ENCODE measurements at places on chromosomes 4 and X.
A peak's percentile ranks its signal among the peaks of the same experiment; 100 is the strongest.

DNA sequence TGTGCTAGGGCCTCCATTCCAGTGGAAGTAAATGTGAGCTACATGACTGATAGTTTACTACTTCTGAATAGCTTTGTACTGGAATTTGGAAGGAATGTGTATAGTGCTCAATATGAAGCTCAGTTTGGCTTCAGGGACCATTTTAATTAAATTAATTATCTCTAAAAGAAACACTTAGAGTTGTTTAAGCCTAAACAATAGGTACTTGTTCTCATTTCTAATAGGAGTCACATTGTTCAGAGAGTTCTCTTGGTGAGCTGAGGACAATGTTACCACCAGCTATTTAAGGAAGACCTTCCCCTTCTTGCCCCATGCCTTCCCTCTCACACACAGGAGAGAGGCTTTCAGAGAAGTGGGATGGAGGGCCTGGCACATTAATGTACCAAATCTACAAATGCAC is 78.3 kb downstream of the CHIC2 start:
- no peak for DNase-seq

DNA sequence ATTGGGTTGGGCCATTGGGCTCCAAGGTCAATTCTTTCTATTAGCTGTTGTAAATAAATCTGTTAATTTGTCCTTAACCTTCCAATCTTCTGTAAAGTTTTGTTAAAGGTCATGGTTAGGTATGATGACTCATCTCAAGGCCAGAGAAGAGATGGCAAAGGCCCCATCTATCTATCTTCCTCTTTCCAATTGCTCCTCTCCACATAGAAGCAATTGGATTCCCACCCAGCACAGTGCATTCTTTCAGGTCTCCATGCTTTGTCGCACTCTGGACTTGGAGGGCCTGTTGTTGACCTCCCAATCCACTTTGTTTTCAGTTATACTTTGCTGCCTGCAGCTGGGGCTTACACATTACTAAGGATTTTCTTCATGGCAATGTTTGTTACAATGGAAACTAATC is 118.5 kb downstream of the MFAP3L start:
- peak; percentile 19 for DNase-seq

DNA sequence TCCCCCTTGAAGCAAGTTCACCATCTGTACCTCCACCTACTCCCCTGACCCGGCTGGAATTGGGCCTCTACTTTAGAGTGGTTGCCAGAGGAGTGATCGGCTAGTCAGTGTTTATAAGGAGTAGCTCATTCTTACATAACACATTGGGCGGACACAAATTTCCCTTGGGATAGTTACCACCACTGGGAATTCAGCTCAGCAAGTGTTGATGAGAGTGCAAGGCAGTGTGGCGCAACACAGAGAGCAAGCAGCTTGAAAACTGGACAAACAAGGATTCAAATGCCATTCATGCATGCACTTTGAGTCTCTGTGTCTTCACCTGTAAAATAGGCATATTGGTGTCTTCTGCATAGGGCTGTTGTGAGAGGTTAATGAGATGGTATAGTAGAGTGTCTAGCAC is 92.7 kb downstream of the STK32B start:
- no peak for DNase-seq

GRCh38 chrX:39550795-39551361 is 546.9 kb downstream of the BCOR start:
- DNase-seq: no peak

DNA sequence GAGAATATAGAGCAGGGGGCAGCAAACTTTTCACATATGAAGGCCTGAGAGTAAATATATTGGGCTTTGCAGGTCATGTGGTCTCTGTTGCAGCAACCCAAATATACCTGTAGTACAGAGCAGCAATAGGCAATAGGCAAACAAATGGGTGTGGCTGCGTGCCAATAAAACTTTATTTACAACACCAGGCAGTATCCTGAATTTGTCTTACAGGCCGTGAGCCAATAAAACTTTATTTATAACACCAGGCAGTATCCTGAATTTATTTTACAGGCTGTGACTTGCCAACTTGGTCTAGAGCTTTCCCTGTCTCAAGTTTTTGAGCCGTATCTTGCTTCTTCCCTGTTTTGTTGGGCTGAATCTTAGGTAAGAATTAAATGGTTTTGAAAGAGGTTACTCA is 118.2 kb downstream of the PHEX start:
- DNase-seq: no peak
